Motor neuron (in vitro differentiated cells): ENCODE measurements at places on chromosomes 7 and 10. TPM values are rescaled to one million over a fixed set of nuclear protein-coding genes. Genes with fewer than 3 reads are reported as not detected.

- ATAC-seq = peak; percentile 97
These were observed at the start of gene GALNT11 for GRCh38 chr7:152025077-152025936. GALNT11 (plus strand) TSS chr7:152025674; CDS start chr7:152094228, 68,554 bp downstream.

GRCh38 chr7:37201003-37201875, 247.4 kb downstream of the ELMO1 start:
- peak; percentile 85 for ATAC-seq

GRCh38 chr10:116286626-116287200, 13.7 kb upstream of the GFRA1 start:
- no peak for ATAC-seq

The KMT2C gene
- total RNA-seq = 53.0 and 57.4 TPM in 2 replicates

GRCh38 chr10:78706726-78707540, 361.8 kb upstream of the ZMIZ1 start:
- no peak for ATAC-seq

DNA sequence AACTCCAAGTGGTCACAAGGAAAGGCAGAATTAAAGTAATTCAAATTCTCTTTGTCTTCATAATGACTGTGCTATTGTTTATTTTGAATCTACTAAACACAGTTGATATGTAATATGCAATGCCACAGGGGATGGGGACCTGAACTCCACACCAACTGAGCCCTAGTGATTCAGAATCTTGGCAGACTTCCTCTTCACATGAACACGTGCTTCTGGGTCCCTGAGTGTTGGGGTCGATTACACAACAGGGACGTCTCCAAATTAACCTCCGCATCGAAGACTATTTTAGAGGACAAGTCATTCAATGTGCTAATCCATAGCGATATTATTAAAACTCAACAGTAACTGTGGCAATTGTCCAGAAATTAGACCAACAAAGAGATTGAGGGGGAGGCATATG, 95.3 kb upstream of the CARD11 start:
- no peak for ATAC-seq
